ENCODE measurements at places on chromosomes 7 and 10.

GRCh38 chr7:15571301-15571878 lies 9.6 kb upstream of the AGMO start:
- DNase-seq, result no peak

GRCh38 chr7:25789701-25790640 lies 362.0 kb upstream of the NFE2L3 start:
- no peak for DNase-seq

DNA sequence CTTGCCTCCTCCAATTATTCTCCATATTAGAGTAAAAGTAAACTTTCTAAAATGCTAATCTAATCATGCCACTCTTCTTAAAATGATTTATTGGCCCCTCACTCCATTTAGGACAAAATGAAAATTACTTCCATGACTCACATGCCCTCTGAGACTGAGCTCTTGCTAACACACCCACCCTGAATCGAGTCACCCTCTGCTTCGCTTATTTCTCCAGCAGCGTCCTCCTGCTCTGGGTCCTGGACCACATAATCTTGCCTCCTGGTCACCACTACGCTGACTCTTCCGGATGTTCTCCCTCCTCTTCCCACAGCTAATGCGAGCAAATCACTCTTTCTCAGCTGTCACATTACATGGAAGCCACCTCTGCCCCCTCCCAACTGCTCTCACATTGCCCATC lies 384.0 kb upstream of the FZD8 start:
- no peak for DNase-seq

- no peak for DNase-seq
These were observed 16.2 kb upstream of the NME8 start for GRCh38 chr7:37832194-37832593.

- peak; percentile 34 for DNase-seq
These were observed 61.5 kb upstream of the ELMO1 start for GRCh38 chr7:37510043-37510634.

- DNase-seq, result no peak
These were observed 130.6 kb upstream of the LSM8 start for GRCh38 chr7:118053353-118053752.

GRCh38 chr7:91759205-91759863 lies 121.2 kb downstream of the MTERF1 start:
- DNase-seq, result no peak

GRCh38 chr10:4807761-4808507 lies 18.1 kb upstream of the AKR1E2 start:
- no peak for DNase-seq

DNA sequence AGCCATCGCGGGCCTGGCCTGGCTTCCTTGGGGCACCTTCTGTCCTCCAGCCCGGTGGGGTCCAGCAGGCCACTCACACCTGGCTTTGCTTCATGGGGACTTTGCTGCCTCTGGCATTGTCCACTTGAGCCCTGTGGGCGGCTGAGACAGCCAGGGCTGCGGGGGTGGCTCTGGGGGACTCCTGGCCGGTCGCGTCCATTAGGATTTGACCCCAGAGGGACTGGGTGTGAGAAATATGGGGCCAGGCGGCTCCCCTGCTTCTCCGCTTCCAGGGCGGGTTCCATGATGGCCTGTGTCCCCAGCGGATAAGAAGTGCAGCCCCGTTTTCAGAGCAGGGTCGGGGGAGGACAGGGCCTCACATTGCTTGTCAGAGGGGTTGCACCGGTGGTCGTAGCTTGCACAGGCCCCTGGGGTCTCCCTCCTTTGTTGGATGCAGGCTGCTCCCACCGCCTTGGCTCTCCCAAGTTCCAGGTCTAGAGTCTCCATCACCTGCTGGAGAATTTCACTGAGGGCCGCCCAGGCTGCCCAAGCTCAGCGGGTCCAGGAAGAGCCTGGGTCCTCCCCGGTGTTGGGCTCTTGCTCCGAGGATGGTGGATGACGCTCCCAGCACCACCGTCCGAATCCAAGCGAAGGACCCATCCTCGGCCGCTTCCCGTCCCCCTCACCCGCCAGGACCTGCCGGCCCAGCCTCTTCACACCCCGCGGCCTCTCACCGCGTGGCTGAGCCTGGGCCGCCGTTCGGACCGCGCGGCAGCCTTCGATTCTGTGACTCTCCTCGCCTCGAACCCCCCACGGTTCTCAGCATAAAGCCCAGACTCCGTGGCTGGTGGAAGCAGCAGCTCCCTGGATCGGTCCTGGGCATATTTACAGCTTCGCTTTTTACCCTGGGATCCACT lies 140.1 kb downstream of the DYNC2I1 start:
- DNase-seq, result peak; percentile 26

DNA sequence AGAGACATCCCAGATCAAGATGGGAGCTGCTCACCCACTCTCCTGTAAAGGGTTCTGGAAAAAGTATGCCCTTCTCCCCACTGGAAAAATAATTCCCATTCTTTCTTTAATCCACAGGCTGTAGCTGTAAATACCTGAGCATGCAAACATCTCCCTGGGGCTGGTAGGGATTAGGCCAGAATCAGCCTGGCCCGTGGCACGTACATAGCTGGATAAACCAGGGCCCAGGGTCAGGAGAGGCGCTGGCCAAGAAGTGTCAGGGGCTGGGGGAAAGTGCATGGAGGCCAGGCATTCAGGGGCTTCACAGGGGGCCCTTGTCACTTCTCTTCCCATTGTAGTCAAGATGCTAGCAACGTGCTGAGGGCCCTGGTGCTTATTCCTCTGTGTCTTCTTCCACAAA lies 30.7 kb upstream of the AQP1 start:
- peak; percentile 48 for DNase-seq

- no peak for DNase-seq
These were observed 87.4 kb downstream of the COL26A1 start for GRCh38 chr7:101450064-101450463.

- peak; percentile 66 for DNase-seq
These were observed at the start of gene JAKMIP3 for GRCh38 chr10:132065491-132066105. TSS of gene JAKMIP3 (plus strand) at chr10:132065946. CDS start at chr10:132104809, 38,863 bp downstream.

GRCh38 chr10:132575320-132576201 lies 38.0 kb downstream of the INPP5A start:
- DNase-seq, result no peak

DNA sequence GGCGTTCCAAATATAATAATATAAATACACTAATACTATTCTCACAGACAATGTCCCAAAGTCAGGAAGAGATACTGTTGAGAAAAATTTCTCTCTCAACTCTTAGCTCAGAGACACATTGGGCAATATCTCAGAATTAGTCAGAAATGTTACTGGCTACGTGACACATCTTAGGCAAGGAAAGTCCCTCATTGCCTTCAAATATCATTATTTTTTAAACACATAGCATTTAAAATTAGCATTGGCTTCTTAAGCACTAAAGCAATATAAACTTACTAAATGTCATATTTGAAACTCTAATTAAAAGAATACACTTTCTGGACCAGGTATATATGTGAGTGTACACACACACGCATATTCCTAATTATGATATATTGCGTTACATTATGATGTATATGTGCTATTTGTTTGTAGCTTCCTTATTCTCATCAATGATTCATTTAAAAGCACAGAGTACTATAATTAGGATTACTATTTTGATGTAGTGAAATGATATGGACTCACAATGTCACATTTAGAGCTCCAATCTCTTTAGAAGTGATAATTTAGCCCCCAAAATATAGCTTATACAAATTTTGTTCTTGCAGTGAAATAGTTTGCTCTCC lies 255.8 kb downstream of the TWIST1 start:
- no peak for DNase-seq

DNA sequence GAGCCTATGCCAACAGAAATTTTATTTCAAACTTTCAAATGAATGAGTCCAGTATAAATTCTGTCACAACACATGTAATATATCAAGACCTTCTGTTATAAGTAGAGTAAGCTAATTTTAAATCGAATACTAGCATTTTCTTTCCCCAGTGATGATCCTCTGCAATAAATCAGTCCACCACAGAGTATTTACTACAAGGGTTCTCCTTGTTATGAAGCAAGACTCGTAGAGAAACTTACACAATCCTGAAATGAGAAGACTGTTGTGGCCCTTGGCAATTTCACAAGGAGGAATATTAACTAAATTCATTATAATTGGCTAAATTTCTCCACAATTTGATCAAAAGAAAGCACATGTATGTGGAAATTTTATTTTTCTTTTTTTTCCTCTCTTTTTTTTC lies 312.4 kb upstream of the DGKB start:
- no peak for DNase-seq

- DNase-seq, result no peak
These were observed 11.9 kb downstream of the YKT6 start for GRCh38 chr7:44212581-44213184.

GRCh38 chr7:30934225-30934624 lies 22.6 kb downstream of the AQP1 start:
- no peak for DNase-seq

GRCh38 chr7:136405931-136406777 lies 429.0 kb upstream of the MTPN start:
- DNase-seq, result peak; percentile 68

DNA sequence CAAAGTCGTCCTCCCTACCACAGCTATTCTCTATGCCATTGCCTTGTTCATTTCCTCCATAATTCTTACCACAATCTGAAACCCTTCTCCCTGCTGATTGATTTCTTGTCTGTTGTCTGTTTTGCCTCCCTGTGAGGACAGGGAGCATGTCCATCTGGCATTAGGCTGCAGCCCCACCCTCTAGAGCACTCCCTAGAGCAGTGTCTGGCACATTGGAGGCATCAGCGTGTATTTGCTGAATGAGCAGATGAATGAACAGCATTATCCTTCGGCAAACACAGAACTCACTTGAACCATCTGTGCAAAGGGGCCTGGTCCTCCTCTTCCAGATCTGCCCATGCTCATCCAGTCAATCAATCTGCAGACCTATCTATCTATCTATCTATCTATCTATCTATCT lies 5.1 kb upstream of the DMBT1 start:
- DNase-seq, result no peak

DNA sequence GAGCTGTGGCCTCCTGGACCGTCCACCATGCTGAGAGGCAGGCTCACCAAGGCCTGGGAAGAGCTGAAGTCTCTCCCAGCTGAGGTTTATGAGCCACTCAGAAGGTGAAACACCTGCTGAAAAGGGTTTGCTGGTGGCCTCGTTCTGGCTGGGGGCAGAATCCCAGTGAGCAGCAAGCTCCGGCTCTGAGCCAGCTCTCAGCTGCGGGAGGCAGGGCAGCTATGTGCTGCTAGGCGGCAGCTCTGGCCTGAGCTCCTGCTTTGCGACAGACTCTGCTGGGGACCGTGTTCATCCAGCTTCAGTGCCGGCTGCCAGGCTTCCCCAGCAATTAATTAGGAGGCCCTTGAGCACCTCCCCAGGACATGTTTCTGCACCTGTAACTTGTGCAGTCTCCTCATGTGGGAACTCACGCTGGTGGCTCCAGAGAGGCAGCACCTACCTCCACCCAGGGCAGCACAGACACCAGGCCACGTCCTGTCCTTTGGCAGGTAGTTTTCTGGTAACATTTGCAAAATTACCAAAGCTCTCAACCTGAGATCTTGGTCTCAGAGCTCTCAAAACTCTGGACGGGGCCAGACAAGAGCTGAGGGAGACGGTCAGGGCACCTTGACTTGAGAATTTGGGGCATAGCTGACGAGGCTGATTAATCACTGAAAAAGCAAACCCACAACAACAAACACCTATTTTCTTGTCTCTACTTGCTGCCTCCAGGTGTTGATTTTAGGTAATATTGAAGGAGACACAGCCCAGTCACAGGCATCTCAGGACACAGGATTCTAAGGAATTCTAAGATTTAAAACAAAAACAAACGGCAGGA lies 185.0 kb downstream of the TCERG1L start:
- DNase-seq, result no peak

DNA sequence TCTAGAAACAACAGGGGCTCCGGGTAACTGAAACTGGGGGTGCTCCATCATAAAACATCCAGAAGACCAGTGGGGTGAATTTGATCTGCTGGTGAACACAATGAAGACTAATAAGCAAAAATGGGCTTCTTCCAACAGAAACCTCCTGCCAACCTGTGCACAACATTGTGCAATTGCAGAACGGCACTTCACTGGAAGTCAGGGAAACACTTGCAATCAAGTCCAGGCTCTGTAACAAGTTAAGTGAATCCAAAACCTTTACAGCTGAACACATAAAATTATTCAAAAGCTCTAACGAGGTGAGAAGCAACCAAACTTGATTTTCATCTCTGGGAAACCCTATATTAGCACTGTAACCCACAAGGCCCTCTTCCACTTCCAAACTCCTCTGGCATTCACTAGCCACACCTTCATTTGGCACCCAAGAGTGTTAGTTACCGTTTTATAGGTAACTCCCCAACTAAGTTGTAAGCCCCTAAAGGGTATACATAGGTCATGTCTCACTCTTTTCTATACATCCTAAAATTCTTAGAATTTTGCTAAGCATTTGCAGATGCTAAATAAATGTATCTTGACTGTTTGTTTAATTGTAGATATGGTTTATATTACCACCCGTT lies 22.0 kb downstream of the IMMP2L start:
- DNase-seq, result no peak

DNA sequence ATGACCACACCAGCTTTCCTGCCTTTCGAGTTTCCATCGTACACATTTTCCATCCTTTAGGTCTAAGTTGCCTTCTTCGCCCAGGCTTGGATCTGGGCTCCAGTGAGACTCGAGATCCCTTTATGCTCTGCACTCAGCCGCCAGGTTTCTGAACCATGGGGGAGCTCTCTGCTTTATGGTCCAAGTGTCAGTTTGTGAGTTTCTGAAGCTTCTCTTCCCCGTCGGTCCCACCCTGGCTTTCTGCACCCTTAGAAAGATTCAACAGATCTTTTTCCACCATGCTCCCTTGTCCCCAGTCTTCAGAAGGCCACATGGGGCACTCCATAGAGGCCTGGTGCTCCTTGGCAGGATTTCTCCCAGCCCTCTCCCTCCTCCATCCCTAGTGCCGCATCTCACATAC lies 402.0 kb downstream of the PTPRN2 start:
- DNase-seq, result no peak

DNA sequence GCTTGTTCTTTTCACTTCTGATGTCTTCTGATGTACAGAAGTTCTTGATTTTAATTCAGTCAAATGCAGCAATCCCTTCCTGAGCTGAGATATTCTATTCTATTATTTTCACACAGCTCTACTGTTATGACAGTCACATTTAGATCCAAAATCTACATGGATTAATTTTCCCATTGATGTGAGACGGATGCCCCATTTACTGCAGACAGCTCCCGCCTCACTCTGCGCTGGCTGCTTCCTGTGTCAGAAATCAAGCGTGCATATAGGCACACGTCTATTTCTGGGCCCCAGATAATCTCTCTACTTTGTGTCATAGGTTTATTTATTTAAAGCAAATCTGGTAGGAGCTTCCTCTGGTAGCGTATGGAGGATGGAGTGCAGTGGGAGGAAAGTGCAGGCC lies 6.7 kb downstream of the BNIP3 start:
- DNase-seq, result no peak

DNA sequence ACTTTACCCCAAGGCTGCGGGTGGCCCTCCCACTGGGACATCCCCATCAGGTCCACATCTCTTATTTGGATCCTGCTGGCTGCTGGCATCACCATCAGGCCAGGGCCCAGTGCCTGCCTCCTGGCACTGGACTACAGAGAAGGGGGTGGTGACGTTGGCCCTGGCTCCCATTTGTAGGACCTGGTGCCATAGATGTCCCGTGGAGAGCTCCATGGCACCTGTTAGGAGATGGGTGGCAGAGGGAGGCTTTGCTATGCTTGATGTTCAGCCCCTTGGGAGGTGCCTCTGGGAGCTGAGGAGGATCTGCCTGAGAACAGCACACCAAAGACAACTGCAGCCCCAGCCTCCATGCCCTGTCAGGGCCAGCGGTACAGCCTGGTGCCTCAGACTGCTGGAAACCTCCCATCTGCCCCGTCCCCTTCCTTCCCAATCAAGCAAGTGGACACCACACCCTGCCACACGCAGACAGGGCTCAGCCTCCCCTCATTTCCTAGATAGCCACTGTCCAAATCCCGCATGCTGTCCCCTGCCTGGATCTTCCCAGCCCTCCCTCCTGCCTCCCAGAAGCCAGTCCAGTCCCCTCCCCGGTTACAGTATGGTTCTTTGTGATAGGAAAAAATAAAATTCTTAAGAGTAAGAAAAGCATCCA lies 230.0 kb upstream of the GRB10 start:
- DNase-seq, result no peak
